Thoracic aorta (tissue), 2 donors: ENCODE measurements at places on chromosomes 13 and 19. TPM values are rescaled to one million over a fixed set of nuclear protein-coding genes. Genes with fewer than 3 reads are reported as not detected.

- H3K4me1 ChIP-seq = peaks cover 14% of the 10 kb centered on the region
- H3K27ac ChIP-seq = no peak overlapping the region
- no peak overlapping the region for H3K4me3 ChIP-seq
- H3K36me3 ChIP-seq = no peaks in the 10 kb centered on the region
- no peaks in the 10 kb centered on the region for H3K27me3 ChIP-seq
Measured at GRCh38 chr19:35990156-35990555, 4.8 kb upstream of the SDHAF1 start.

GRCh38 chr13:32007494-32007893 is 24.1 kb upstream of the FRY start:
- H3K36me3 ChIP-seq = no peaks in the 10 kb centered on the region
- no peak for DNase-seq
- no peak overlapping the region for H3K4me3 ChIP-seq
- H3K4me1 ChIP-seq = peaks cover 34% of the 10 kb centered on the region
- no peaks in the 10 kb centered on the region for H3K27me3 ChIP-seq

DNA sequence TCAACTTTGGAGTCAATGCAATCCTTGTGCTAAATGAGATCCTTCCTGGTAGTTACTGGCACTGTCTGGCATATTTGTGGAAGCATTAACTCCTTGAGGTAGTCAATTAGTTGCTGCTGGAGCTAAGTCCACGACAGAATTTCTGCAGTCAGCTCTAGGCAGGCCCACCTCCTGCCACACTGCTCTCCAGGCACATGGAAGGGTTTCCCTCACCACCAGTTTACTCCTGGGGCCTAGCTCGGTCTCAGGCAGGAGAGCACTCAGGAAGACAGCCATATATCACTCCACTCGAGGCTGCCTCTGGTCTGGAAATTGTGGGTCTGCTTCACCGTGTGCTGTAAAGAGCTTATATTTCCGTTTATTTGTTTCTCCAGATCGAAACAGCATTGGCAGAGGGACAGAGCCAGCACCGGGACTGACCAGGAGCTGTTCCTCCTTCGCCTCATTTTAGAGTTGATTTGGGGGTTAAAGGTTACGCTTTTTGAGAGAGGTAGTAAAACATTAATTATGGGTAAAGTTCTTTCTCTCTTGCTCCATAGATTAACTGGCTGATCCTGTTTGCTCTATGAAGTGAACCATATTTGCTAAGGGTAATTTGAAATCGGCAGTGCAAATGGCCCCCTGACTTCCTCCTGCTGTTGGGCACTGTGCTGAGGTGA is 20.6 kb upstream of the GTF3A start:
- no peak overlapping the region for H3K4me3 ChIP-seq
- H3K4me1 ChIP-seq = peaks cover 14% of the 10 kb centered on the region
- no peak for DNase-seq

LILRB5 gene
- total RNA-seq = 60.4 TPM
